Choroid plexus epithelial cell (primary cell): ENCODE measurements at places on chromosomes 4 and X.
A peak's percentile ranks its signal among the peaks of the same experiment; 100 is the strongest.

- no peak for DNase-seq
Measured at GRCh38 chr4:137957806-137958205, 284.3 kb downstream of the SLC7A11 start.

GRCh38 chrX:2924151-2924550 is 5.0 kb downstream of the ARSD start:
- no peak for DNase-seq

- DNase-seq: no peak
Measured at GRCh38 chr4:165625281-165625680, 246.5 kb downstream of the CPE start.

- DNase-seq: no peak
Measured at GRCh38 chrX:47068214-47068613, 10.0 kb upstream of the RGN start.

GRCh38 chr4:124712372-124713184 is at the start of gene ANKRD50:
Gene ANKRD50, minus strand, starts transcription at chr4:124712732. Its CDS starts 2,221 bp downstream, at chr4:124710511.
- DNase-seq: peak; percentile 97

DNA sequence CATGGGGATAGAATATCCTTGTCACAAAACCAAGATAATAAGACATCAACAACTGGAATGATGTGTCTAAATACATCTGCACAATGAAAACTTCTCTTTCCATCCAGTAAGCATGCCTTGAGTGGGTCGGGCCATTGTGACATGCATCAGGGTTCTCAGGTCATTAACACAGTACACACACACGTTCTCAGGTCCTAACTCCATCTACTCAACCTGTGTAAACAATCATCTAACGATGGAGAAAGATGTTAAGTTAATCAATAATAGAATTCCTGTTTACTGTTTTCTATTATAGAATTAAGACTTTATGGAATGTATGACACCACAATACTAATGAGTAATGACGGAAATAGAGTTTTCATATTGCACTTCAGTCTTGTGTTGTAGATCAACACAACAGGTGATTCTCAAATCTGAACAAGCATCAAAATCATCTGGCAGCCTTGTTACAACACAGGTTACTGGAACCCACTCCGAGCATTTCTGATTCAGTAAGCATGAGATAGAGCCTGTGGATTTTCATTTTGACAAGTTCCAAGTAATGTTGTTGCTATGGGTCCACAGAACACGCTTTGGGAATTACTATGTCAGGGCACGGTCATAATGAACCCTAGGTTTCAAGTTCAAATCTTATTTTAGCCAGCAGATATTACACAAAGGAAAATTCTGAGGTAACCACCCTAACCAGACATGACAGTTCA is 315.8 kb upstream of the TEX13C start:
- DNase-seq: no peak

- no peak for DNase-seq
Measured at GRCh38 chr4:170705907-170706306, 616.2 kb upstream of the AADAT start.

- DNase-seq: no peak
Measured at GRCh38 chrX:101564651-101565050, 14.3 kb downstream of the ARMCX1 start.

GRCh38 chrX:149531599-149531998 is 9.2 kb upstream of the EOLA1 start:
- DNase-seq: no peak

GRCh38 chr4:68948044-68948743 is 3.4 kb downstream of the UGT2A3 start:
- DNase-seq: no peak

GRCh38 chrX:111609206-111609605 is 71.8 kb upstream of the ALG13 start:
- DNase-seq: no peak

GRCh38 chr4:4673070-4673469 is 131.2 kb upstream of the STX18 start:
- DNase-seq: no peak

DNA sequence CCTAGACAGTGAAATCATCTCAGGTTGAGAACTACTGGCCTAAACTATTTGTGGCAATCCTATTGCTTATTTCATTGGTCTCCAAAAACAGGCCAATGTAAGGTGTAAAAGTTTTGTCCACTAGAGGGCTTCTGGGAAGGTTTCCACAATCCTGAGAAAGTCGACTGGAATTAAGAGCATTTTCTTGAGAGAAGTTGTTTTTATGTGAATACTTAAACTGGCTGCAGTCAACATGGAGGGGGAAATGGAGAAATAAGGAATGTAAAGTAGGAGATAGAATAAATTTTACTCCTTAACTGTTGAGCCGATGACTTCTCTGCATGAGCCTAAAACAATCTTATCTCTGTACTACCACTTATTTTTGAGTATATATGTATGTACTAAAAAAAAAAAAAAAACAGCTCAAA is 11.0 kb upstream of the EIF4E start:
- peak; percentile 88 for DNase-seq

DNA sequence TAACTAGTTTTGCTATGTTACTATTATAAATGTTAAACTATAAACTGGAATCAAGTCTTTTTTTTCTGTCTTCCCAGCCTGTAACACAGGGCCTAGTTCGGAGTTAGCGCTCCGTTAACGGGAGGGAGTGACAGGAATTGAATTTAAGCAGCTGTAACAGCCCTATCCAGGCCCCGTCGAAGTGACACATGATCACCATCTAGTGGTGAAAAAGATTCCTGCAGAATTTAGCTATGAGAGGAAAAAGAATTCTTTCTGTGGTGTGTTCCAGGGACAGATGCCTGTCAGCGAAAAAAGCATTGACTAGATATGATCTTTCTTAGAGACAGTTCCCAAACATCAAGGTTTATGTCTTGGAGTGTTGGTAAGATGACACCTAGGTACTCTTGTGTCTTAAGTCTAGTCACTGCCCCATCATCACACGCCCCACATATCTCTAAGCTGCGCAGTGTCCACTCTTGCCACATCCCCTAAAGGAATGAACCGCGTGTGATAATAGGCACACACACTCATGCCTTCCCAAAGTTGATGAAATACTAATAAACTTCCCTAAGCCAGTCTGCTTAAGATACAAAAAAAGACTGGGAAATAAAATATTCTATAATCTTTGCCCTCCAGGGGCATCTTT is 2.1 kb downstream of the GAB3 start:
- peak; percentile 66 for DNase-seq

- DNase-seq: no peak
Measured at GRCh38 chrX:103780336-103781061, 3.9 kb downstream of the PLP1 start.

- no peak for DNase-seq
Measured at GRCh38 chr4:38310446-38311043, 350.3 kb downstream of the PTTG2 start.

- no peak for DNase-seq
Measured at GRCh38 chr4:108940149-108940548, 177.3 kb upstream of the ETNPPL start.

- peak; percentile 35 for DNase-seq
Measured at GRCh38 chr4:155629956-155630355, 36.7 kb upstream of the GUCY1A1 start.

GRCh38 chrX:146831994-146832393 is 17.4 kb upstream of the CXorf51A start:
- DNase-seq: no peak

- no peak for DNase-seq
Measured at GRCh38 chr4:773214-773613, 52.7 kb downstream of the CPLX1 start.

GRCh38 chr4:147794314-147794680 is 62.4 kb downstream of the ARHGAP10 start:
- no peak for DNase-seq

DNA sequence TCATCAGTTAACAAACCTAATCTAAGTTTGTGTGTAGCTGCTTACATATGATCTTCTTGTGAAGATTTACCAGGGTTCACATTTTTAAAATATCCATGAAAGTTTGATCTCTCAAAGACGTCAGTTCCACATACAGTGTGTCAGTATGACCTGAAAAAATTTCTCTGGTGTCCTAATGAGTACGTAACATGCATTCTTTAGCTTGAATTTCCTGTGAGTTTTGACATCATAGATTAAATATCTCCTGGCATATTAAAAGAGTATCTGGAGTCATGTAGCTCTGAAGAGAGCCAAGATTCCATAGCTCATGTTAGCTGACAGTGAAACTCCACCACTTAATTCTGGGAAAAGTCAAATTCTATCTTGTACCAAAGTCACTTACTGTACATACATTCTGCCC is 43.9 kb upstream of the PDLIM5 start:
- DNase-seq: peak; percentile 61

- peak; percentile 15 for DNase-seq
Measured at GRCh38 chr4:150173432-150173861, 95.2 kb downstream of the DCLK2 start.

DNA sequence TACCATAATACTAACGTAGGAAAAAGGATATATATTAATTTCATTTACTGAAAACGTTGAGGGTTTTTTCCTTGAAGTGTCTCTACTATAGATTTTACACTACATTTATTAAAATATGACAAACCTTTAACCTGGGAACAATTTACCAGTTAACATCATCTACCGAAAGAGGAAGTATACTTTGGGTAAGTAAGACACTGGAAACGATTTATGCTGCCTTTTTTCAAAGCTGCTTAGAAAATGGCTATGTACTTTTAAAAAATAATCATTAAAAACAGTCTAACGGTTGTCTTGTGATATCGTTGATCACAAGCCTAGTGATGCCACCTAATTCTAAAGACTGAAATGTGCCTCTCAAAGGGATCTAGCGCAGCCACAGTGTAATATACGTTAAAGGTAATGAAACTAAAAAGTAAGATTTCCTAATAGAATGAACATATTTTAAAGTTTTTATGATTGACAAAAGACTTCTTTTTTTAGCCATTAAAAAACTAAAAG is 50.4 kb downstream of the STX18 start:
- peak; percentile 40 for DNase-seq

GRCh38 chr4:12852338-12853307 is 631.5 kb downstream of the RAB28 start:
- DNase-seq: peak; percentile 73

GRCh38 chrX:45771560-45772340 is 571.1 kb upstream of the DIPK2B start:
- peak; percentile 79 for DNase-seq

GRCh38 chr4:95411371-95412088 is 137.2 kb downstream of the UNC5C start:
- DNase-seq: no peak

- no peak for DNase-seq
Measured at GRCh38 chr4:7141151-7141834, 51.0 kb upstream of the SORCS2 start.

DNA sequence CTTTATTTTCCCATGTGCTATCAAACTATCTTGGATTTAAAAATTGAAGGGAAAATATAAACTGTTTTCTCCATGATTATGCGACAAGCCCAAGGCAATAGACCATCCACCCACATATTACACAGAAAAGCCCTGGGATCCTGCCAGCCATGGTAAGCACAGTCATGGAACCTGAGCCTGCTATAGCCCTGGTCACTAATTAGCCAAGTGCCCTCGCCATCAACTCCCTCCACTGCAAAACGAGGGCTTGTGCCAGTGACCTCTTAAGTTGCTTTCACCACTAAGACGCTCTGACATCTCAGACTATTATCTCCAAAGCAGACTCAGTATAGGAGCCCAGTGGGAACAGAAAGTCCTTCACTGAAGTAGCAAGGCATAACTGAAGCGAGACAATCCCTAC is 69.2 kb downstream of the NLGN4X start:
- DNase-seq: no peak

- DNase-seq: no peak
Measured at GRCh38 chr4:85165808-85166207, 199.3 kb upstream of the WDFY3 start.

DNA sequence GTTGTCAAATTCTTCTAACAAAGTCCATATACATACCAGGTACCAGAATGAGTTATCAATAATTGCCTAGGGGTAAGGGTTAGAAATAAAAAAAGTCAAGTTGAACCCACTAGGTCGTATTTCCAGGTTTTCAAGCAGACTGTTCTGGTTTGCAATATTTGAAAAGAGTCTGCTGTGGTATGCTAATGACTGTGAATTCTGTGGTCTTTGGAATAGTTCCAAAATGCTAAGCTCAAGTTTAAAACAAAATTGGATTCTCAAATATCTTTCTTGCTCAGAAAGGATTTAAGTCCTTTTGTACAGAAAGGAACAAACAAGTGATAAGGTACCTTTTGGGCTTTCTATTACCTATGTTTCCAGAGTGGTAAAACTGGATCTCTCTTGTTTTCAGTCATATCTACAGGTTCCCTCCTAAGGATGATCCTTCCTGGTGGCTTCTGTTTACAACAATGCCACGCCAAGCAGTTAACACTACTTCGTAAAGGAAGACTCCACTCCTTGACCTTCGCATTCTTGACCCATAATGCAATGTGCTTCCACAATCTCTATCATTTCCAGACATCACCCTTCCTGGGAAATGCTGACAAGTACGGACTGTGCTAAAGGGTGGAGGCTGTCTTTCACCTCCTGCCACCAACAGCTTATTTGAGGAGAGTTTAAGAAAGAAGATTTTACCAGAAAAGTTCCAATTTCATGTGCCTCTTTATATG is 531.7 kb upstream of the FTHL17 start:
- DNase-seq: peak; percentile 87

DNA sequence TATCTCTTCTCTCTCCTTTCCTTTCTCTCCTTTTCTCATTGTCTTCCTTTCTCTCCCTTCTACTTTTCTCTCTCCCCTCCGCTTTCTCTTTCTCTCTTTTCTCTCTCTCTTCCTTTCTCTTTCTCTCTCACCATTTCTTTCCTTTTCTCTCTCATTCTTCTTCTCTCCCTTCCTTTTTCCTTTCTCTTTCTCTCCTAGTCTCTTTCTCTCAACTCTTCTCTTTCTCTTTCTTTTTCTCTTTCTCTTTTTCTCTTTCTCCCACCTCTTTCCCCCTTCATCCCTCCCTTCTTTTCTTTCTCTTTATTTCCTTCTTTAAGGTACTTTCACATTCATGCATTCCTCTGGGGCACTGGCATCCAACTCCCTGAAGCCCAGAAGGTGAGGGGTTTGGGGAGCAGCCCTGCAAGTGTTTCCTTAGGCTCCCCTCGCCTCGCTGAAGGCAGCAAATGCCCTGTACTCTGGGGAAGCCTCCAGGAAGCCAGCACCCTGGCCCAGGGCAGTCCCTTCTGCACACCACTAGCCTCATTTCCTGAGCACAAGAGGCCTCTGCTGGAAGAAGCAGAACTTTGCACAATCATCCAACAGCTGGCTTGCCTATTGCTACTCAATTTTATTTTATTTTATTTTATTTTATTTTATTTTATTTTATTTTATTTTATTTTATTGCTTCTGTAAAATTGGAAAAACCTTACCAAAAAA is 124.2 kb downstream of the NFKB1 start:
- peak; percentile 81 for DNase-seq

DNA sequence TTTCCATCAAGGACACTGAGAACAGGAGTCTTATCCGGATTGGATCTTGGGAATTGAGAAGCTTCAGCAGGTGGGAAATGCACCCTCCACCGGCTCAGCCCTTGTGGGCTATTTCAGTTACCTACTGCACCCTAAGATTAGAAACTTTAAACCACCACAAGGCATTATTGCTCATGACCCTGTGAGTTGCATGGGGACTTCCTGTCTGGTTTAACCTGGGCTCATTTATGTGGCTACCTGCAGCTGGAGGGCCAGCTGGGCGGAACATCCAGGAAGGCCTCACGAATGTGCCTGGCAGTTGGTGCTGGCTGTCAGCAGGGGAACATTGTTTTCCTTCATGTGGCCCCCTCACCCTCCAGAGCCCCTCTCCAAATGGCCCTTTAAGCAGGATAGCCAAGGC is 164.1 kb downstream of the DEFB131A start:
- DNase-seq: no peak
